ENCODE measurements at places on chromosomes 7 and 10.

- DNase-seq, result no peak
Observed at GRCh38 chr7:148395990-148396716, 194.4 kb upstream of the C7orf33 start.

GRCh38 chr7:139645572-139646523, 122.4 kb downstream of the CLEC2L start:
- DNase-seq, result peak; percentile 57

DNA sequence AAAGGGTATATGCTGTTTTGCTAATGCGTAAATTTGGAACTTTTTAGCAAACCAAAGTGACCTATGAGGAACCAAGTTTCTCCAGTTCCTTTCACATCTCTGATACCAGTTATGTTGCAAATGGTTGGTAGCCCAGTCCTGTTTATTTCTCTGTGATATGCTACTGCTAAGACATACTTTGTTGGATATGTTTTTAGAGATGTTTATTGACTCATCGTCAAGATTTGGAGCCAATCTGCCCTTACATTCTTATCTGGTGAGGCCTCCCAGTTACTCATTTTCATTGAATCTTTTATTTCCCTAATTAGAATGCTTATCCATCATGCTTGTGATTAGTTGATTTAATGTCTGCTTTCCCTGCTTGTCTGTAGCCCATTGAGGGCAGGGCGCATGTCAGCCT, 58.9 kb downstream of the LRGUK start:
- DNase-seq, result peak; percentile 16

- no peak for DNase-seq
Observed at GRCh38 chr7:103010211-103010610, 64.4 kb downstream of the FBXL13 start.

DNA sequence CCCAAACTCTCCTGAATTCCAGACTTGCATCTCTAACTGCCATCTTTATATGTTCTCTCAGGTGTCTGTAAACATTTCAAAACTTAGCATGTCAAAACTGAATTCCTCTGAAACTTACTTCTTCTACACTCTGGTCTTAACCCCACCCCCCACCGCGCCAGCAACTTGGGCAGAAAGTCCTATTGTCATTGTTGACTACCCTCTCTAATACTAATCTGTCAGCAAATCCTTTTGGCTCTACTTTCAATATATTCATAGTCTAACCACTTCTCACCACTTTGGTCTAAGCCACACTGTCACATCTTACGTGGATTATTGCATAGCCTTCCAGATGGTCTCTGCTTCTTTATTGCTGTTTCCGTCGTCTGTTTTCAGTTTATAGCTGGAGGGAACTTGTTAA, 86.6 kb downstream of the AHCYL2 start:
- no peak for DNase-seq

DNA sequence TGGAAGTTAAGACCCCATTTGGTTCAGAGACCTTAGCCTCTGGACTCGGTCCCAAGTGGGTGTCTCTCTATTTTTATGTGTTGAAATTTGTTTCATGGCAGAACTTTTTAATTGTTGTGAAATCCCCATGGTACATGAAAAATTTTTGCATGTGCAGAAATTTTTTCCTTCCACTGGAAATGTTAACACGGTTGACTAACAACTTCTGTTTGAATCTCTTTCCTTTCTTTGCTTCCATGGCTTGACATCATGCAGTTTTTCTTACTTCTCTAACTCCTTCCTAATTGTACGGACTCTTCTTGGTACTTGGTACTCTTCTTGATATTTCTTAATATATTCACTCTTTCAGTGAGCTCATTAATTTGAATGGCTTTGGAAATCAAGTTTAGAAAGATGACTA, 18.3 kb downstream of the MDFIC start:
- DNase-seq, result no peak

- no peak for DNase-seq
Observed at GRCh38 chr7:151796871-151797537, 79.9 kb downstream of the PRKAG2 start.

DNA sequence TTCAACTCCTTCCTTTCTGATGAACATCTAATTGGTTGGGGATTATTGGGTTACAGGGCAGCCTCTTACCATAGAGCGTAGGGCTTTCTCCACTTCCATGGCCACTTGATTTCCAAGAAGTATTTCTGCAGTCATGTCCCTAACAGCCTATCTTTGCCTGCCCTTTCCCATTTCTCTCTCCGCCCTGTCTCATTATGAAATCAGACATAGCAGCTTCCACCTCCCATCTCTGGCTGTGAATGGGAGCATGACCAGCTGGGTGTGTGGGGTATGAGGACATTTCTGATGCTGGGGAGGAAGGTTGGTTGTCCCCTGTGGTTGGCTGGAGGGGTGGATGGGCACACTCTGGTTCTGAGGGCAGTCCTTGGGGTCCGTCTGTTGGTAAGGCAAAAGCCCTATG, 41.2 kb downstream of the ADCYAP1R1 start:
- DNase-seq, result no peak

- DNase-seq, result no peak
Observed at GRCh38 chr10:76916536-76916935, 721.1 kb downstream of the KCNMA1 start.

DNA sequence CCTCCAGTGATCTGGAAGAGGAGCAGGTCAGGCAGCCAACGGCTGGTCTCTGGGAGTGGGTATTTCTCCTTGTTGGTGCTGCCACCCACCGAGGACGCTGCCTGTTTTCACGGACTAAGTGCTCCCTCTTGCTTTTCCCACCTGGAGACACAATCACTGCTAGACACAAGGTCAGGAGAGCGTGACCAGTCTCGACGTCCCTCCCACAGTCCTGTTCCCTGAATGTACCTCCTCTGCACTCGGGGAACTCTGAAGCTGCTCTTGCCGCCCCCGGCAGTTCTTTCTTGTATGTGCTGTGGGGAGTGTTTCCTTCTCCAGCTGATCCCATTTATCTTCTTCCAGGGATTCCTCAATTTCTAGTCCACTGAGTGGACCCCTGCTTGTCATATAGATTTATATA, 89.4 kb downstream of the CYTH3 start:
- no peak for DNase-seq

DNA sequence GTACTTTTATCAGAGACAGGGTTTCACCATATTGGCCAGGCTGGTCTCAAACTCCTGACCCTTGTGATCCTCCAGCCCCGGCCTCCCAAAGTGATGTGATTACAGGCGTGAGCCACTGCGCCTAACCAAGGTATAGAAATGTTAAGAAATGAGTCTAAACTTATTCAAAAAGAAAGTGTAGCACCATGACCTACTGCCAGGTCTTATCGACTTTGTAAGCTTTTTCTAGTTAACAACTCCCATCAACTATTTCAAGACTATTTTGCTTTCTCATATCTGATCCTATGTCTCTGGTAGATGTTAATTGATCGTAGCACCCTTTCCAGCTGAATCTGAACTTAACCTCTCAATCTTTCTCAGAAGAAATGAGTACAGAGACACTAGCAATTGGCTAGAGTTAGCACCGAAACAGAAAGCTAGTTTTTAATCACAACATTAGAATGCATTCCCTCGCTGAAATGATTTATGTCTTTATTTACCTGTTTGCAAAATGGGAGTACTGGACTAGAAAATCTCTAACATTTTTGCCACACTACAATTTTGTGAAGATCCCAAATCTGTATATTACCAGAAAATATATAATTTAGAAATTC, 114.0 kb upstream of the HGF start:
- no peak for DNase-seq

GRCh38 chr10:33015761-33016547, 57.9 kb upstream of the ITGB1 start:
- peak; percentile 77 for DNase-seq

DNA sequence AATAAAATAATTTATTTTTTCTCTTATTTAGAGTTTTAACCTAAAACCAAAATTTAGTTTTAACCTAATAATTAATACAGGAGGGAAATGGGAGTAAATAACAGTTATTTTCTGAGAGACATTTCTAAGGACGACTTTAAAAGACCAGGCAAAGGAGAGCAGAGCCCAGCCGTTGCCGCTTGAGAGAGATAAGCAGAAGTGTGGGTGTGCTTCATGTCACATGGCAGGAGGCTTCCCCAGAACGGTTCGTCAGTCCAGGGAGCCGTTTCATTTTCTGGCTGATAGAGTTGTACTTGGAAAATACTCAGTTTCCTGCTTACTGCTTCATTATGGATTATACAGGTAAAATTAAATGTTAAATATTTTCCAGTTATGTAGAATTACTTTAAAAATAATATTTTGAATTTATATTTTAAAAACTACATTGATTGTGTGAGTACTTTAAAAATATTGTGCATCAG, 61.4 kb downstream of the ST7 start:
- DNase-seq, result peak; percentile 54

GRCh38 chr7:16167526-16167925, 253.8 kb downstream of the CRPPA start:
- DNase-seq, result no peak

- DNase-seq, result no peak
Observed at GRCh38 chr10:61338146-61338545, 115.0 kb downstream of the TMEM26 start.

DNA sequence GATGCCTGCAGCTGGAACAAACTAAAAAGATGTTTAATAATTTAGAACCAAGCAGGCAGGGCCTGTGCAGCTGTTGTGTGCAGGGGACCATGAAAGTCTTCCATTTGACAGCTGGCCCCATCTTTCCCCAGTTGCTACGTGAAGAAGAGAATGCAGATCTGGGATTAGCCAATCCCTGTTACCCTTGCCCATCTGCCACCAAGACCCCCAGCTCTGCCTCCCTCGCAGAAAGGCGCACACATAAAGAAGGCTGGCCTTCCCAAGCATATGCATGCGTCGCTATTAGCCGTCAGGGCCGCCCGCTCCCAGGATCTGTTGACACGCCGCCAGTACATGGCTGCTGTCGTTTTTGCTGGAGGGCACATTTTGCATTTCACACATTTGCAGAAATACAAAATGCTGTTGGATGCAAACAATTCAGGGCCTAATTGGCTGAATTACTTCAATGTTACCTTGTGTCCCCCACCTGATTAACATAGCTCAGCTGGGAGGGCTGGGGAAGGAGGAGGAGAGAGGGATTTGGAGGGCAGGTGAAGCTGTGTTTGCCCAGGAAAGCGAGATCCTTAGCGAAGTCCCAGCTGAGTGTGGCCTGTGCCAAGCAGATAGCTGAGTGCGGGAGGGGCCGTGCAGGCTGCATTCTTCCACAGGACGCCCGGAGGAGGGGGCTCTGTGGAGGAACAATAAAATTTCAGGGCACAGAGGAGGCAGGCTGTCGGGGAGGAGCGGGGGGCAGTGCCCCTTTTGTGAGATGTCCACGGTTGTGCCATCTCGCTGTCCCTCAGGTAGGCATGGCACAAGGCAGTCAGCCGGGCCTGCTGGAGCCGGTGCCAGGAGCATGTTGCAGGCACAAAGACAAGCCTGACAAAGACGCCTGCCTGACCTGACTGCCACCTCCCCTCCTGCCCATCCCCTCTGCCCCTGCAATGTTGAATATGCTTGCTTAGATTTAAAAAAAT, 443.0 kb upstream of the MKI67 start:
- DNase-seq, result no peak

- peak; percentile 3 for DNase-seq
Observed at GRCh38 chr7:1716263-1717094, 46.4 kb downstream of the ELFN1 start.

DNA sequence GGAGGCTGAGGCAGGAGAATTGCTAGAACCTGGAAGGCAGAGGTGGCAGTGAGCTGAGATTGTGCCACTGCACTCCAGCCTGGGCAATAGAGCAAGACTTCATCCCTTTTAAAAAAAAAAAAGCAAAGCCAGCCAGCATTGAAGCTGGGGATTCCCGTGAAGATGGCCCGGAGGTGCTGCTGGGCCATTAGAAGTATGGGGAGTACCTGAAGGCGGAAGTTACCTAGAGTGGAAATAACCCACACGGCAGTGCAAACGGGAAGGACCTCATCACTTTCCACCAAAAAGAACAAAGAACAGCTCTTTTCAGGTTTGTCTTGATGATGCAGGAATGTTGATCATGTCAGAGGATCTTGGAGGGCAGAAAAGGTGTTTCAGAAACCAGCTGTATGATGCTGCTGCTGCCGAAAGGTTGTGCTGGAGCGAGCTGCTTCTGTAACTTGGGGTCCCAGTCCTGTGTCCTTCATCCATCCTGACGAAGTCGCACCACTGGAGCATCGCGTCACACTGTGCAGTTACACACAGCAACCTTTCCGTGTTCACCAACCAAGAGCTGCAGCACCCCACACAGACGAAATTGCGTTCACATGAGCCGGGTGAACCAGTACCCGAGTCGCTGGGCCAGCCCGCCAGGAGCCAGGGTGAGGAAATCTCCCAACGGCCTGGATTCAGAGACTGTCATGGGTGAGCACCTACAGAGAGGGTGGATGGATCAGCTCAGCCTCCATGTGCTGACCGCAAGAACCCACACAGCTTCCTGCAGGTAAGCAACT, 8.2 kb downstream of the ZFAND2A start:
- no peak for DNase-seq
